Brain (organoid and tissue), 16 donors: ENCODE measurements at places on chromosomes 12 and 14.

GRCh38 chr14:90797451-90797850, 18.8 kb downstream of the TTC7B start:
- DNase-seq: no peak

DNA sequence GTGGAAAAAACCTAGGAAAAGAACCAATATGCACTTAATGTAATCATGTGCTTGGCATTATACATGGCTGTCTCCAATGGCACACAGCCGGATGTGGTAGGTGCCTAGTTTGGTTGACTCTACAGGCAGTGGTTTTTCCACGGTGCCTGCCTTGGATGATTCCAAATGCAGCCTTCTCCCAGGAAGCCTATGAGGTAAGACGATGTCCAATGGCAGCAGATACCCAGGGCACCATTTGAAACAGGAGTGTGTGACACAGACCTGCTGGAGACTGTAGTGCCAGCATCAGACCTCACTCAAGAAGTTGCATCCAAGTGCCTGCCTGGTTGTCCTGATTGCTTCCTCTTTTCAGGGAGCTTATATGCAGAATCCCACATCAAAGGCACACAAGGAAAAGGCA, 88.0 kb upstream of the VASH1 start:
- DNase-seq: no peak

DNA sequence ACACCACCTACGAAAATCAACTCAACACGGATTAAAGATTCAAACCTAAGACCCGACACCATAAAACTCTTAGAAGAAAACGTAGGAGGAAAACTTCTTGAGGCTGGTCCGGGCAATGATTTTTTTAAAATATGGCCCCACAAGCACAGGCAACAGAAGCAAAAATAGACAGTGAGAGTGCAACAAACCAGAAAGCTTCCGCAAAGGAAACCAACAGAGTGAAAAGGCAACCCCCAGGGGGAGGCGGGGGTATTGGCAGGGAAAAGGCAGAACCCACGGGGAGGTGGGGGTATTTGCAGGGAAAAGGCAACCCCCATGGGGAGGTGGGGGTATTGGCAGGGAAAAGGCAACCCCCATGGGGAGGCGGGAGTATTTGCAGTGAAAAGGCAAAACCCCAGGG, 20.5 kb upstream of the FBRSL1 start:
- no peak for DNase-seq

- no peak for DNase-seq
These were observed 89.2 kb upstream of the HSPB8 start for GRCh38 chr12:119089380-119090013.

GRCh38 chr12:14365294-14366208, at the start of gene ATF7IP:
Gene ATF7IP, plus strand, starts transcription at chr12:14365682. Its CDS starts 58,234 bp downstream, at chr12:14423916.
- DNase-seq: peak; percentile 100

- DNase-seq: no peak
These were observed 294.2 kb downstream of the MED13L start for GRCh38 chr12:115983226-115983798.

GRCh38 chr14:65933400-65934069, 521.0 kb downstream of the FUT8 start:
- no peak for DNase-seq

GRCh38 chr12:57176846-57177245, 29.4 kb upstream of the LRP1-AS start:
- DNase-seq: no peak

GRCh38 chr14:33916663-33917565, 34.0 kb downstream of the EGLN3 start:
- no peak for DNase-seq

GRCh38 chr14:68942296-68943035, 36.6 kb downstream of the ACTN1 start:
- no peak for DNase-seq

DNA sequence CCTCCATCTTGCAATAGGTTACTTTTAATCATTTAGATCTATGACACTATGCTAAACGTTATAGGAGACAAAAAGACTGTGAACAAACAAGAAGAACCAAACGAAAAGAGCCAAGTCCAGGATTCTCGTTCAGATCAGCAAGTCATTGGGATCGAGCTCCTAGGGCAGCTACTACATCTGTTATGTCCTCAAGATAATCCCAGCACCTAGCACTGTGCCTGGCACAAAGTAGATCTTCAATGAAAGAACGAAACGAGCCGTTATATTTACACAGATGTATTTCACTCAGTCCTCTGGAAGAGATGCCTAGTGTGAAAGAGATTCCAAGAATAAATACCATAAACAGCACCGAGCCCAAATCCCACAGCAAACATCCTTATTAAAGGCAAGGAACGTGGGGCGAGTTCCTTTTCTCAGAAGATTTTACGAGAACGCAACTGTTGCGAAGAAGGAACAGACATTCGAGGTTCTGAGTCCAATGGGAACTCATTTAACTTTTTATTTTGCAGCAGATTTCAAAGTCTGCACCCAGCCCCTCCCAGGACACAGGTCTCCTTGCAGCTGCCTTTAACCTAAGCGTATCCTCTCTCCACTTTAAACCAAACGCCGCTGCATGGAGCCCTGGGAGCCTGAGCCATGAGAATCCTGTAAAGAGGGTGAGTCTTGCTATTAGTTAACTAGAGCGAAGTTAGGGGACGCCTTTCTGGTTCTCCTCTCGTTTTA, 544 bp upstream of the TDP1 start:
- no peak for DNase-seq

GRCh38 chr12:92928421-92928961, 604 bp downstream of the EEA1 start:
- peak; percentile 46 for DNase-seq

GRCh38 chr14:99541677-99542470, 60.7 kb downstream of the CCNK start:
- no peak for DNase-seq

DNA sequence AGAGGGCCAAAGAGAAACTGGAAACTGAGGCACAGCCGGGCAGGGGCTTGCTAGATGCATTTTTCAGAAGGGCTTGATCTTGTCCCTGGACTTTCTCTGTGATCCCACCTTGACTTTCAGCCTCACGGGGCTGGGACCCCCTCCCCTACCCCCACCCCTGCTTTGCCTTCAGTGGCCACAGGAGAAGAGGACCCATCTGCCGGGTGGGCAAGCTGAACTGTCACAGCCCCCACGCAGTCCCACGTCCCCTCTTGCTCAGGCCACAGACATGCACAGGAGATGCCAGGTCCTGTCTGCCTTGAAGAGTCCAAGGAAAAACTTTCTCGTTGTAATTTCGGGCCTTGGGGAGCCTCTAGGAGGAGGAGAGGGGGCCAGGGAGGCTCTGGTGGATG, 158.9 kb downstream of the KIF26A start:
- DNase-seq: no peak

DNA sequence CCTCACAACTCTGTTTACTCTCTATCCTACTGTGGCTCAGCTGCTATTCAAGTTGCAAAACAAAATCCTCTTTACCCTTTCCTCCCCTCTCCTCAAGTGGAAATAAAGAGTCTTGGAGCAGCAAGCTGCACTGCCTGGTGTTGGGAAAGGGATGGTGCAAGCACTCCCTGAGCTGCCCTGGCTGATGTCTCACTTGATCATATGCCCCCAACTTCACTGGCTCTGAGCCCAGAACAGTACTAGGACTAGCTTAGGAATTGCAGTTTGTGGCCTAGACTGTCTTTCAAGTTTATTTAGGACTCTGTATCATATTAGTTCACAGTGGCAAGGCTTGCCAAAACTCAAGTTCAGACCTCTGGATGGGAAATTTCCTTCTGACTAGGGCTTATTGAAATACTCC, 1683.8 kb upstream of the SEL1L start:
- no peak for DNase-seq

- DNase-seq: no peak
These were observed 11.5 kb upstream of the NUP107 start for GRCh38 chr12:68675101-68675842.

DNA sequence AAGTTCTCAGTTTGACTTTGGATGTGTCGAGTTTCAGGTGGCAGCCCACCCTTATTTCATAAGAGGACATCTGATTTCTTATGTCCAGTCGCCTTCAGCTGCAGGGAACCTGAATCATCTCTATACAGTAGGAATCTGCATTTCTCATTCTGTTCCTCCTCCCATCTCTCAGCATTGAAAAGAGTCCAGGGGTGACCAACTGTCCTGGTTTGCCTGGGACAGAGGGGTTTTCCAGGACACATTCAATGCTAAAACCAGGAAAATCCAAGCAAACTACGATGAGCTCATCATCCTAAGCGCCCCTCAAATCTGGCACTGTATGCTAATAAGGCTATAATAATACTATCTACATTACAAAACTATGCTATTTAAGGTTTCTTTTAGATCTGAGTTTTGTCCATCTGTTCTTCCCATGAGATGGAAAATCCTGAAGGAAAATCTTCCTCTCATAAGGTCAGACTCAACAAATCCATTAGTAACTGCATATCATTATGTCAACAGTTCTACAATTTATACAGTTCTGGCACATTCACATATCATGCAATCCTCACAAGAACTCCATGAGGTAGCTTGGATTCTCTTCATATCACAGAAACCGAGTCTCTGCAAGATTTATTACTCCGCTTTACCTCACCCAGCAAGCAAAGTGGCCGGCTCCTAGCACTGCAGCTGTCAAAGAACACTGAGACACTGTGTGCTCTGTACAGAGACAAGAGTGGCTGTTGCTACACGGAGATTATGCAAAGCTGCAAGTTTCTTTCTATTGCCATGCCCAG, 15.6 kb upstream of the CALM1 start:
- DNase-seq: peak; percentile 67

- no peak for DNase-seq
These were observed 10.7 kb downstream of the DDX47 start for GRCh38 chr12:12823811-12824210.

DNA sequence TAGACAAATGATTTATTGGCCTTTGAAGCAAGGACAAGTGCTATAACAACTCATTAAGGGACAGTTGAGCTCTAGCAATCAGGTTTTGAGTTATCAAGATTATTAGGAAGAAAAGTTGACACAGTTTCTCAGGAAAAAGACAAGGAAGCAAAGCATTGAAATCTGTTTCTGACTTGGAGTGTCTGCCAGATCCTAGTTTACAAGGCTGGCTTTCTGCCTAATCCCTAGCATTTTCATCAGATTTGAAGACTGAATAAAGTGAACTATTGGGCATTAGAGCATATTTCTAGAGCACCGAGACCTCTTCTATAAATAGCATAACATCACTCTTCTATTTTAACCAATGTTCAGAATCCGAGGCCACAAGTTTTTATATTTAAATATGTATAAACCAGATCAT, 7.0 kb downstream of the SYT1 start:
- peak; percentile 40 for DNase-seq

- DNase-seq: peak; percentile 72
These were observed 128.0 kb downstream of the GPR135 start for GRCh38 chr14:59337141-59337611.

DNA sequence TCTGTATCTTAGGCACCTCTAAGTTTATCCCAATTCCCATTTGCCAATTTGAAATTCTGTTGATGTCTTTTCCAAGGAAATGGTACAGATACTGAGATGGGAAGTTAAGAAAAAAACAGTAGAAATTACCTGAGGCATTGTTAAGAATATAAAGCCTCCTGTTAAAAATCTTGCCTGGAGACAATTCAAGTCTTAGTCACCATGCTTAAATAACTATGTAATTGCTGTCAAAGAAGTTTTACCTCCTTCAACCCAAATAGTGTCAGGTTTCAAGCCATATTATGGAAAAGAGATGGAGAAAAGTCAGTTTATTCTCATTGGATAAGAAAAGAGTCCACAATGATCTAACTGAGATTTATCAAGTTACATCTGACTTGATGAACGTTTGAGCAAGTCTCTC, 974.7 kb downstream of the GALC start:
- DNase-seq: no peak

- DNase-seq: no peak
These were observed 4.9 kb upstream of the LRIG3 start for GRCh38 chr12:58925111-58925611.

DNA sequence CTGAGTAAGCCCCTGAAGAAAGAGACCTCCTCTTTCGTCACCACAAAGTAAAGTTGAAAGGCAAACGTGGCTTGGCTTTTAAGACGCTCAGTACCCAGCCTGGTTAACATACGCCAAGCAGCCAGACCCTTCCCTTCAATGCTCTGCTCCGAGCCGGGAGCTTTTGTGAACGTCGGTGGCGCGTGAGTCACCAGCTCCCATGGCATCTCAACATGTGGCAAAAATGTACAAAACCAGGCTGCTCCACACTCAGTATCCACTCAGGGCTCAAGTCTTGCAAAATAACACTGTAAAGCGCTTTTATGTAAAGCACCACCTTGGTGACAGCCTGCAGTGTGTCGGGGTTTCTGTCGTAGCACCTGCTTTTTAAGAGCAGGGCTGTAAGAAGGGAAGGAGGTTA, 89.0 kb downstream of the SETD3 start:
- DNase-seq: no peak

DNA sequence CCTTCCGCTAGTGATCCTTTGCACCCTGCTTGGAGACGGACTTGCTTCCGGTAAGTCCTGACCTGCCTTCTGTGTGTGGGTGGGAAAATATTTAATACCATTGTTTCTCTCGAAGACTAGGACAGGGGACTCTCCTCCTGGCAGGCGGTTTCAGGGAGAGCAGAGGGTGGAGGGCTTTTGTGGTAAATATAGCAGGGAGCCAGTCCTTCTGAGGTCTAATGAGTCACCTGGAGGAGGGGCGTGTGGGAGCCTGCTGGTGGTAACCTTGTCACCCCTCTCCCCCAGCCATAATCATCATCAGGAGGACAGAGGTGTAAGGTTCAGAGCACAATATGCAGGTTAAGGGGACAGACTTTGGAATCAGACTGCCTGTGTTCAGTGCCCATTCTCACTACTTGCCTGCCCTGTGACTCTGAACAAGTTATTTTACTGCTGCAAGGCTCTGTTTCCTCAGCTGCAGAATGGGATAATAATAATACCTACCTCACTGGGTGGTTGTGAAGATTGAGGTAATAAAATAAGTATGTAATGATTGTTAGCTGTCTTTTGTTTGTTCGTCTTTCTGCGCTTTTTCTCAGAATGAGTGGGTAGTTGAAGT, 47.4 kb downstream of the SUSD6 start:
- no peak for DNase-seq

DNA sequence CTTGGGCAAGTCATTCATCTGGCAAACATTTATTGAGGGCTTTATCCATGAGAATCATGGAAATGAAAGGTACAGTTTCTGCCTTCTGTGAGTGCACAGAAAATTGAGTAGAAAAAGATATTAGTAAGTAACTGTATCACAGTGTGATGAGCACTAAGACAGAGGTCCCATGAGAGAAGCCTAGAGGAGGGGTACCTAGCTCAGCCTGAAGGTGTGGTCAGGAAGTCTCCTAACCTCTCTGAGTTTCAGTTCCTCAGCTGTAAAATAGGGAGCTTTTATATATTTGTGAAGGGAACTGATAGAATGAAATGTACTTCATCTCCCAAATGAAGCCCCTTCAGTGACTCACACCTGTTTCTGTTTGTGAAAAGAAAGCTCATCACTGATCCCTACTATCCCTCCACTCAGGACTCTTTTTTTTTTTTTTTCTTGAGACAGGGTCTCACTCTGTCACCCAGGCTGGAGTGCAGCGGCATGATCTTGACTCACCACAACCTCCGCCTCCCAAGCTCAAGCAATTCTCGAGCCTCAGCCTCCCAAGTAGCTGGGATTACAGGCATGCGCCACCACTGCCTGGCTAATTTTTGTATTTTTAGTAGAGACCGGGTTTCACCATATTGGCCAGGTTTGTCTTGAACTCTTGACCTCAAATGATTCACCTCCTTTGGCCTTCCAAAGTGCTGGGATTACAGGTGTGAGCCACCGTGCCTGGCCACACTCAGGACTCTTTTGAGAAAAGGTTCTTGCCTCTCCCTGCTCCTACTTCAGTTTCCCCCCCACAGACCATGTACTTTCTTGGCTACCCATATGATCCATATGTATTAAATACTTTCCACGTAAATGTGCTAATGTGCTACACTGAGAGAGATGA, 93.7 kb upstream of the FUT8 start:
- DNase-seq: no peak

GRCh38 chr12:3789838-3790237, 36.9 kb upstream of the CRACR2A start:
- DNase-seq: no peak
